Transverse colon (tissue), 4 donors: ENCODE measurements at places on chromosomes 6 and 20. TPM values are rescaled to one million over a fixed set of nuclear protein-coding genes. Genes with fewer than 3 reads are reported as not detected.

The BANF2 gene
- total RNA-seq = not detected

DNA sequence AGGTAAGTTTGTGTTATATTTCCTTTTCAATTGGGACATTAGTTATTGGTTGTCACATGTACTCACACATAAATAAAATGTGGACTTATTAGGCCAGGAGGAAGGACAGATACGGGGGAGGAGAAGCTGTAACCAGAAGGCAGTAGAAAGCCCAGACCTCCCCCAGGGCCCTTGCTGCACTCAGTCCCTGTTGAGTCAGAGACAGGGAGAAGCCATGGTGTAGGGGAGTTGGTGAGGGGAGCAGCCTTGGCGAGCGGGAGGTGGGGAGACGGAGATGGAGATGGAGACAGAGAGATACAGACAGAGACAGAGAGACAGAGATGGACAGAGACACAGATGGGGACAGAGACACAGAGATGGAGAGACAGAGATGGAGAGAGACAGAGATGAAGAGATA is 263.2 kb downstream of the DLL1 start:
- peaks cover 11% of the 10 kb centered on the region for H3K27me3 ChIP-seq
- H3K4me1 ChIP-seq = peaks cover 16% of the 10 kb centered on the region
- no peaks in the 10 kb centered on the region for H3K36me3 ChIP-seq
- no peak overlapping the region for H3K27ac ChIP-seq
- no peak for DNase-seq
- H3K4me3 ChIP-seq = no peak overlapping the region

- H3K27ac ChIP-seq = no peak overlapping the region
- H3K36me3 ChIP-seq = no peaks in the 10 kb centered on the region
- H3K27me3 ChIP-seq = no peaks in the 10 kb centered on the region
Observed at GRCh38 chr20:57723816-57724215, 14.0 kb upstream of the PMEPA1 start.

DNA sequence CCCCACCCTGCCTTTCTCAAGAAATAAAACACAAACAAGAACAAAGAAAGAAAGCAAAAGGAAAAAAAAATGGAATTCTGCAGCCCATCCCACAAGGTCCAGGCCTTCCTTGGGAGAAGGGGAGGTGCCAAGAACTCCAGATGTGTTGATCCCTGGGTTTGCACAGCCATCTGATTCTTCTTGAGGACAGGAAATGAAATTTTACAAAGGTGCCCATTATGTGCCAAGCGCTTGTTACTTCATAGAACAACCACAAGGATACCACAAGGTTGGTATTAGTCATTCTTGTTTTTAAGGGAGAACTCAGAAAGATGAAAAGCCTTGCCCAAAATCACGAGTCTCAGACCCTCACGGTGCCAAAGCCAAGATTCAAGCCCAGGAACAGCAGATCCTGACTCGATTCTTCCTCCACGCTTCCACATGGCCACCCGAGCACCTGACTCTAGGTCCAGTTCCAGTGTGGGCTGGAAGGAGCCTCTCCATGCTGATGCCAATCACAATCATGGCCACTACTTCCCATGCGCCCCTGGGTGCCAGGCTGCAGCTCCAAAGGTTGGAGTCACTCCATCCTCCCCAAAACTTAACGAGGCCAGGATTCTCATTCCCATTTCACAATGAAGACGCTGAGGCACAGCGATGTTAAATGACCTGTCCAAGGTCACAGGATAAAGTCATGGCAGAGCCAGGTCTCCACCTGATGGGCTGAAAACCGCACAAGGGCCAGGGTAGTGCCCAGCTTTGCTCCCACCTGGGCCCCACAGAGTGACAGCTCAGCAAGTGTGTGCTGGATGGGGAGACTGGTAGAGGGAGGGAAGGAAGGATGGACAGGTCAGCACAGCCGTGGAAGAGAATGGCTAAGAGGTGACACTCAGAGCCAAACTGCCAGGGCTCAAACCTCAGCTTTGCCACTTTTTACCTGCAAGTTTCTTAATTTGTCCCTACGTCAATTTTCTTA is 66.7 kb upstream of the TOP1 start:
- peaks cover 4% of the 10 kb centered on the region for H3K4me1 ChIP-seq
- no peaks in the 10 kb centered on the region for H3K36me3 ChIP-seq
- H3K4me3 ChIP-seq = no peak overlapping the region
- no peak for DNase-seq
- peaks cover 4% of the 10 kb centered on the region for H3K27me3 ChIP-seq
- H3K27ac ChIP-seq = no peak overlapping the region

DNA sequence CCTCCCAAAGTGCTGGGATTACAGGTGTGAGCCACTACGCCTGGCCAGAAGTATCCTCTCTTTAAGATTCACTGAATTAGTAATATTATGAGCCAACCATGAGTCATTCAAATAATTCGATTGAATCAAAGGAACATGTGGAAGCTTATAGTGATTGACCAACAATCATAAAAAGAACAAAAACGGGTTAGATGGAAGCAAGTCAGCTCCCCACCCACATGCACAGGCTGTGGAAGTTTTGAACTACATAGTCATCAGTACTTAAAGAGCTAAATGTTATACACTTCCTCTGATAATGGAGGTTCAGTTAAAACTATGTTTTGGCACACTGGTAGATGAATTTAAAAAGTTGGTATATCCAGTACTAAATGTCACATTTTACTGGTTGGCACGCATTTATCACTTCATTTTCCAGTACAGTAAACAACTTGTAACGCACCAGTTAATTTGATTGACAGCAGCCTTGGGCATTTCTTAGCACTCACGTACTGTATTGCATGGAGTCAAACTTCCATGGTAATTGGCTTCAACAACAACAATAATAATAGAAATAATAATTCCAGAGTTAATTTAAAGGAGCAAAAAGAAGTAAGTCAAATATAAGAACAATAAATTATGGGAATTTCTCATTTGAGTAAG is 1107.3 kb upstream of the MAP3K7 start:
- H3K27me3 ChIP-seq = no peaks in the 10 kb centered on the region
- H3K4me1 ChIP-seq = no peaks in the 10 kb centered on the region
- no peak overlapping the region for H3K4me3 ChIP-seq

DNA sequence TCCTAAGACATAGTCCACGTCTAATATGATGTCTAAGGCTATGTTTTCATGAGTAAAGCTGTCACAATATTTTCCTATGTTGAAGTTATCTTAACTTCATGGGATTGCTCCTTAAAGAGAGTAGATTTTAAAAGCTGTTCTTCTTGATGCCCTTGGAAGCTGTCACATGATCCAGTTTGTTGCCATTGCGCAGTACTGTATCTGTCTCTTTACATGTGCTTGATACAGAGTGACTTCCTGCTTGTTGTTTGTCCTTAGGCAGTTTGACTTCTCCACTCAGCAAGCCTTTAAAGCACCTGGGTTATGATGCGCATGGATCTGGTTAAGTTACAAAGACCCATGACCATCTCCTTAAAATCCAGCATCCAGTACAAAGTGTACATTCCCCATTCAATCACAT is 85.4 kb downstream of the CDYL start:
- no peak for DNase-seq
- H3K4me1 ChIP-seq = peaks cover 20% of the 10 kb centered on the region
- no peak overlapping the region for H3K27ac ChIP-seq
- no peaks in the 10 kb centered on the region for H3K36me3 ChIP-seq
- no peak overlapping the region for H3K4me3 ChIP-seq
